ENCODE measurements at places on chromosomes 1 and 21. TPM values are rescaled to one million over a fixed set of nuclear protein-coding genes. Genes with fewer than 3 reads are reported as not detected.
A peak's percentile ranks its signal among the peaks of the same experiment; 100 is the strongest.

- H3K36me3 ChIP-seq, result no peaks in the 10 kb centered on the region
- no peak for DNase-seq
- H3K27me3 ChIP-seq, result no peaks in the 10 kb centered on the region
- no peak overlapping the region for H3K4me3 ChIP-seq
- H3K27ac ChIP-seq, result no peak overlapping the region
- H3K4me1 ChIP-seq, result peaks cover 31% of the 10 kb centered on the region
Measured at GRCh38 chr21:26797878-26798456, 47.2 kb downstream of the ADAMTS1 start.

DNA sequence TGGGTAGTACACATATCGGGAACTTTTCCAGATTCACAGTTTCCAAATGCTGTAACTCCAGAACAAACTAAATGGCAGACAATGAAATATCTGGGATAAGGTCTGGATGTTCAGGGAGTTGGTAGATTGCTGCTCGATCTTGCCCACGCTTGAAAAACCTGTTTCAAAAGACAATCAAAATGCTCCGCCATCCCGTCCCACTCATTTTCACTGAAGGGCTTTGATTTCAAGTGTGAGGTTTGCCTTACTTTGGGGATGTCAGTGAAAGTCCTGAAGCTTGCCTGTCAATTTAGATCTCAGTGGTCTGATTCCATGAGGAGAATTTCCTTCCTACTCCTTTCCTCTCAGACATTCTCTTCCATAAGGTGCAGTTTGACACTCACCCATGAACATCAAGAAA, 236.3 kb upstream of the KCNK2 start:
- no peaks in the 10 kb centered on the region for H3K36me3 ChIP-seq
- no peak overlapping the region for H3K27ac ChIP-seq
- no peaks in the 10 kb centered on the region for H3K27me3 ChIP-seq
- no peak overlapping the region for H3K4me3 ChIP-seq
- no peak for DNase-seq

DNA sequence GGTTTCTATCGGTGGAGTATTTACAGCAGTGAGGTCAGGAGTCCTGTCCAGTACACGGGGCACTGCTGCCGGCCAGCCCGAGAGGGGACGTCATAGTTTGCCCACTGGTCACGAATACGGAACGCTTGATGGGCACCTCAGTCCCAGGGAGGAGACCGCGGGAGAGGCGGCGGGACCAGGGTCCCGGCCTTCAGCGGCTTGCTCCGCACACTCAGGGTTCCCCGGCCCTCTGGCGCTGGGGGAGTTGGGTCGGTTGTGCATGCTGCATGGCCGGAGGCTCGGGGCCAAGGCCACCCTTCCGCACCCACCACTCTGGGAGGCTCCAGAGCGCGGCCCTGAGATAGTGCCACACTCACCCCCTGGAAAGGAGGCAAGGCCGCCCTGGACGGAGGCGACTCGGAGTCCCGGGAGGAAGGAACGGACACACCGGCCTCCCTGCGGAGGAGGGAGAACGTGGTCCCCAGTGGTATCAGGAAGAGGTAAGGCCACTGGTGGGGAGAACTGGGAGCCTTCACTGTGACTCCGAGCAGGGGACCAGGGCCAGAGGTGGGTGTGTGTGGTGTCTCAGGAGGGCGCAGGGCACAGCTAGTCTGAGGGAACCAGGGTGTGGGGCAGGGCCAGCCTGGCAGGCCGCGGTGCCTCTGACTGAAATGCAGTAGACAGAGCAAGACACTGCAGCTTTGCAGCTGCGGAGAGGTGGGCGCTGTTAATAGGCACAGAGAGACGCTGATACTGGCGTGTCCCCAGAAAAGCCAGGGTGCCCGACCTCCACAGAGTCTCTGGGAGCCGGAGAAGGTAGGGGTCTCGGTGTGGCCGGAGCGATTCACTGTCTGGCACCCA, 28.6 kb upstream of the PRSS38 start:
- no peak overlapping the region for H3K27ac ChIP-seq
- no peaks in the 10 kb centered on the region for H3K4me1 ChIP-seq
- peaks cover 50% of the 10 kb centered on the region for H3K27me3 ChIP-seq
- H3K4me3 ChIP-seq, result peak overlapping the region; percentile 86

- no peaks in the 10 kb centered on the region for H3K27me3 ChIP-seq
- H3K27ac ChIP-seq, result no peak overlapping the region
- DNase-seq, result no peak
- no peaks in the 10 kb centered on the region for H3K4me1 ChIP-seq
- H3K36me3 ChIP-seq, result peaks cover 27% of the 10 kb centered on the region
Measured at GRCh38 chr1:193131266-193131860, 9.5 kb downstream of the CDC73 start.

DNA sequence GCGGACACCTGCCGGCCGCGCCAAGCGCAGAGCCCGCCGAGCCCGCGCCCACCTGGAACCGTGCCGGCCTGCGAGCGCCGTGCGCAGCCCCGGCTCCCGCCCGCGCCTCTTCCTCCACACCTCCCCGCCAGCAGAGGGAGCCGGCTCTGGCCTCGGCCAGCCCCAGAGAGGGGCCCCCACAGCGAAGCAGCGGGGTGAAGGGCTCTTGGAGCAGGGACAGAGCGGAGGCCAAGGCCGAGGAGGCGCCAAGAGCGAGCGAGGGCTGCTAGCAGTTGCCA, 50.1 kb upstream of the KRTAP19-8 start:
- peaks cover 3% of the 10 kb centered on the region for H3K4me1 ChIP-seq
- H3K4me3 ChIP-seq, result no peak overlapping the region
- no peak overlapping the region for H3K27ac ChIP-seq
- no peak for DNase-seq

DNA sequence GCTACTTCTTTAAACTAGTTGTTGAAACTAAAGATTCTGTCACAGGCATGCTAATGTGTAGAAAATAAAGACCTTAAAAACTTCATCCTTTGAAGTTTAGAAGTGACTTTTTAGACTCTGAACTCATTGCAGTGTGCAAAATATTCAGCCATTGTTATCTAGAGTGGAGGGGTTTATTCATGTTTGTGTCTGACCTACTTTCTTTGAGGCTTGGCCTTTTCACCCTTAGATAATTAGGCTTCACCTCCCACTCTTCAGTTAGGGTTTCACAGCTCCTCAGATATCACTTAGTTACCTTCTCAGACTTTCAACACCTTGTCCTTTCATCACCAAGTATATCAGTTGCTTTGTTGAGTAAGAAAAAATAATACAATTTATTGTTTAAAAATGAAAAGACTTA, 75.9 kb downstream of the IVNS1ABP start:
- H3K4me3 ChIP-seq, result no peak overlapping the region
- no peak overlapping the region for H3K27ac ChIP-seq
- peaks cover 4% of the 10 kb centered on the region for H3K4me1 ChIP-seq
- H3K27me3 ChIP-seq, result no peaks in the 10 kb centered on the region
- H3K36me3 ChIP-seq, result peaks cover 12% of the 10 kb centered on the region

- peaks cover 40% of the 10 kb centered on the region for H3K4me1 ChIP-seq
- H3K27me3 ChIP-seq, result no peaks in the 10 kb centered on the region
- H3K36me3 ChIP-seq, result peaks cover 4% of the 10 kb centered on the region
- no peak overlapping the region for H3K27ac ChIP-seq
Measured at GRCh38 chr1:246155923-246156322, 351.2 kb downstream of the SMYD3 start.

GRCh38 chr1:169072945-169073725, 33.4 kb upstream of the ATP1B1 start:
- peaks cover 10% of the 10 kb centered on the region for H3K4me1 ChIP-seq
- peaks cover 2% of the 10 kb centered on the region for H3K36me3 ChIP-seq
- no peak overlapping the region for H3K4me3 ChIP-seq

DNA sequence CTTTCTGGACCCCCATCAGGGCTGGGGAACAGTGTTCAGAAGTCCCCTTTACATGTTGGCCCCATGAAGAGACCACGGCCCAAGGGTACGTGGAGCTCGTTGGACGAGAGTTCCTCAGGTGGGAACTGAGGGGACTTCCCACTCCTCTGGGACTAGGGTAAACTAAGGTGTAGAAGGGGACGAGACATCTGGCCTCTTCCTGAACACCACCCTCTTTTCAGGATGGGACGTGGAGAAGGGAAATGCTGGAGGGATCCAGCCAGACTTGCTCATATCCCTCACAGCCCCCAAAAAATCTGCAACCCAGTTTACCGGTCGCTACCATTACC, 2.0 kb downstream of the NAXE start:
- peak overlapping the region; percentile 94 for H3K4me3 ChIP-seq
- peaks cover 13% of the 10 kb centered on the region for H3K36me3 ChIP-seq
- H3K27me3 ChIP-seq, result no peaks in the 10 kb centered on the region
- H3K4me1 ChIP-seq, result peaks cover 30% of the 10 kb centered on the region

- no peak overlapping the region for H3K27ac ChIP-seq
- H3K27me3 ChIP-seq, result peaks cover 21% of the 10 kb centered on the region
- H3K4me3 ChIP-seq, result no peak overlapping the region
- no peak for DNase-seq
Measured at GRCh38 chr1:220696863-220697231, 6.7 kb downstream of the C1orf115 start.

DNA sequence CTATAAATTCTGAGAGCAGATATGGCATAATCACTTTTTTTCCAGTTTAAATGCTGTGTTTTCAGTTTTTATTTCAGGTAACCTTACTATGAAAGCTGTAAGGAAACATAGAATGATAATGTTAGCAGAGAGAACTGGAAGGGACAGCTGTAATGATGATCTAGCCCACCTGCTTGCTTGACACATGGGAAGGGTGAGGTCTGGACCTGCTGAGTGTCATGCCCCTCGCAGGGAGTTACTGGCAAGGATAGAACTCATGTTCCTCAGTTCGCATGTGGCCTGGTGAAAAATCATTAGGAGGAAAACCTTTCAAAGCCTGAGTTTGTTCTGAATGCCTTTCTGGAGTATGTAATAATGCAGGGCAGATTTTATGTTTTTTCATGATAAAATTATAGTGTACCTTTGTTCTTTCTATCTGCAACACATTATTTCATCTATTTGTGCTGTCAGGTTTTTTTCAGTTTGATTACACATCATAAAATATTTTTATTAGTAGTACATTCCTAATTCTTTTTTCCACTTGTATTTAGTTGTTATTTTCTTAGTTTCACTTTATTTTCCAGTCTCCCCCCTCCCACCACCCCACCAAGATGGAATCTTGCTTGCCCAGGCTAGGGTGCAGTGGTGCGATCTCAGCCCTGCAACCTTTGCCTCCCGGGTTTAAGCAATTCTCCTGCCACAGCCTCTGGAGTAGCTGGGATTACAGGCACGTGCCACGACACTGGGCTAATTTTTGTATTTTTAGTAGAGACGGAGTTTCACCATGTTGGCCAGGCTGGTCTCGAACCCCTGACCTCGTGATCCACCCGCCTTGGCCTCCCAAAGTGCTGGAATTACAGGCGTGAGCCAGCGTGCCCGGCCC, 8.0 kb downstream of the DDI2 start:
- H3K4me1 ChIP-seq, result peaks cover 6% of the 10 kb centered on the region
- DNase-seq, result no peak
- H3K27me3 ChIP-seq, result no peaks in the 10 kb centered on the region
- H3K36me3 ChIP-seq, result peaks cover 4% of the 10 kb centered on the region
- H3K4me3 ChIP-seq, result no peak overlapping the region
- H3K27ac ChIP-seq, result no peak overlapping the region

DNA sequence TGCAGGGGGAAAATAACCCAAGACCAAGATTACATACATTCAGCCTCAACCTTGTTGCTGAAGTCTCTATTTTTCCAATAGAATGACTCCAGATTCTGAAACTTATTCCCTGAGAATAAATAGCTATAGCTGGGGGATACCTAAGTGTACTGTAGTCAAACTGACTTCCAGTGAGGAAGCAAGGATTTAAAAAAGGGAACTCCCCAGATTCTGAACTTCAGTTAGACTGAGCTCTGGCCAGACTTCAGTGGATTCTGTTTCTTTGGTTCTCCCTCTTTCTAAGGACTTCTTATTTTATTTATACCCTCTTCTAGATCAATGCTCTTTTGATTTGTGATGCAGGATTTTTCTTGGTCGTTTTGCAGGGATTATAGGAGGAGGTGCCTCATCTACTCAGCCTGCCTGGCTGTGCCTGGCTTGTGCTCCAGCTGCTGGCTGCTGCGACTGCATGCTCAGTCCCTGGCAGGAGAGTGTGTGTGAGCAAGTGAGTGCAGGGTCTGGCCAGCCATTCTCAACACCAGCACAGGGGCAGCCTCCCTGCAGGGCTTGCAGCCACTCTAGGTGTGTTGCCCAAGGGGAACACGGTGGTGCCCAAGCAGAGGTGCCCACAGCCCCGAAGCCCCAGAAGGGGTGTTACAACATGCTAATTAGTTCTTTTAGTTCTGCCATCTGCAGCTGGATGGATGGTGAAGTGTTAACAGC, 43.0 kb downstream of the SPATA17 start:
- no peak for DNase-seq
- no peaks in the 10 kb centered on the region for H3K36me3 ChIP-seq
- no peaks in the 10 kb centered on the region for H3K4me1 ChIP-seq
- H3K27me3 ChIP-seq, result no peaks in the 10 kb centered on the region
- H3K27ac ChIP-seq, result no peak overlapping the region
- H3K4me3 ChIP-seq, result no peak overlapping the region

- H3K4me1 ChIP-seq, result peaks cover 6% of the 10 kb centered on the region
- H3K27ac ChIP-seq, result no peak overlapping the region
- DNase-seq, result no peak
- no peaks in the 10 kb centered on the region for H3K36me3 ChIP-seq
- H3K4me3 ChIP-seq, result no peak overlapping the region
Measured at GRCh38 chr1:58721247-58721820, 21.5 kb upstream of the MYSM1 start.

DNA sequence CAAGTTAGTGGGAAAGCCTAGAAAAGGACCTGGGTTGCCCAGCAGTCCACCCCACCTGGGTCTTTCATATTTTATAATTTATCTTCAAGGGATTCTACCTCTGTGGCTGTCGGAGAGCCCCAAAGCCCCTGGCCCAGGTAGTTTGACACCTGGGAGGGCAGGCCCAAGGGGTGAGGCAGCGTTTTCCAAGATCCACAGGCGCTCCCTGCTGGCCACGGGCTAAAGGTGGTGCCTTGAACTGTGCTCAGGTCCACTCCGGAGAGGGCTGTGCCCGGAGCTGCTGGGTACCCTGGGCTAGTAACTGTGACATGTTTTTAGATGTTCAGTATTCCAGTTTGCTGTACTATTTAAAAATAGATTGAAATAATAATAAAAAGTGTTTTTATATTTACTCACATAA, 37.2 kb upstream of the CRNN start:
- no peak for DNase-seq
- H3K4me1 ChIP-seq, result no peaks in the 10 kb centered on the region
- no peak overlapping the region for H3K27ac ChIP-seq
- H3K36me3 ChIP-seq, result peaks cover 3% of the 10 kb centered on the region
- H3K27me3 ChIP-seq, result no peaks in the 10 kb centered on the region

GRCh38 chr1:214840356-214840755, 237.4 kb downstream of the CENPF start:
- no peaks in the 10 kb centered on the region for H3K27me3 ChIP-seq
- H3K4me3 ChIP-seq, result no peak overlapping the region
- H3K36me3 ChIP-seq, result no peaks in the 10 kb centered on the region
- no peak overlapping the region for H3K27ac ChIP-seq

- no peak for DNase-seq
- no peaks in the 10 kb centered on the region for H3K36me3 ChIP-seq
- no peaks in the 10 kb centered on the region for H3K27me3 ChIP-seq
- H3K27ac ChIP-seq, result no peak overlapping the region
- peaks cover 30% of the 10 kb centered on the region for H3K4me1 ChIP-seq
Measured at GRCh38 chr21:45831991-45832740, 149.4 kb upstream of the COL6A1 start.

Gene ILDR2
- 30.3 TPM for total RNA-seq

Gene C1orf50
- 13.6 TPM for total RNA-seq

Gene CHI3L1
- not detected for total RNA-seq

Gene FMO4
- total RNA-seq, result 0.86 TPM

Gene BCAN
- 2.4 TPM for total RNA-seq

Gene PPIAL4G
- not detected for total RNA-seq

Gene CLIC4
- 123 TPM for total RNA-seq

Gene NLRP3
- 0.07 TPM for total RNA-seq

Measured in neural crest cell (in vitro differentiated cells).